ENCODE measurements at places on chromosomes 1 and 21.

DNA sequence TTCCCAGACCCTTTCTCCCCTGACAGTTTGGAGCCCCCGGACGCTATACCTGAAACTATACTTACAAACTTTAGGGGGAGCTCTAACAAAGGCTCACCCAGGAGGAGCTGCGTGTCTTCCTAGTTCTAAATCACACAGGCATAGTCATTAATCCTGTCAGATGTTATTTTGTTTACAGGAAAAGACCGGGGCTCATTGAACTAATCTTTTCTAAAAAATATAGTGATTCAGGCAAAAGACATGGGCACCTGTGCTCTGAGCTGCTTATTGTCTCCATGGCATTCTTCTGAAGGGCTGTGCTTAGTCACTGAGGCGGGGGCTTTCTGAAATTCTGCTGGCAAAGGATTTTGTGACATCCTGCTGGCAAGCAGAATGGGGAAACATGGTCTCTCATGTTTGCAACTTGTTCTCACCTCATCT, 1577.0 kb downstream of the NCAM2 start:
- DNase-seq: no peak

GRCh38 chr1:30263405-30263804, 460.0 kb downstream of the MATN1 start:
- DNase-seq: no peak

DNA sequence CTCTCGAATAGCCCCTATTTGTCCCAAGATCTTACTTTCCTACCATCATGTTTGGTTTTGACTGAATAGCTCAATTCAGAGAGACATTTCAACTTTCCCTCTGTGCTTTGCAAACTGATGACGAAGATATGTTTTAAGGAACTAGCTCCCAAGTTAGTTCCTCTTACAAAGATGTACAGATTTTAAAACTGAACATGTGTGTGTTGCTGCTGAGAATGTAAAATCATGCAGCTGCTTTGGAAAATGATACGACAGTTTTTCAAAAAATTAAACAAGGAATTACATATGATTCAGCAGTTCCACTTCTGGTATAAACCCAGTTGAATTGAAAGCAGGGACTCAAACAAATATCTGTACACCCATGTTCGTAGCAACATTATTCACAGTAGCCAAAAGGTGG, 33.6 kb downstream of the KIF26B start:
- DNase-seq: no peak

- no peak for DNase-seq
These were observed 122.6 kb upstream of the TNFSF4 start for GRCh38 chr1:173329726-173330125.

DNA sequence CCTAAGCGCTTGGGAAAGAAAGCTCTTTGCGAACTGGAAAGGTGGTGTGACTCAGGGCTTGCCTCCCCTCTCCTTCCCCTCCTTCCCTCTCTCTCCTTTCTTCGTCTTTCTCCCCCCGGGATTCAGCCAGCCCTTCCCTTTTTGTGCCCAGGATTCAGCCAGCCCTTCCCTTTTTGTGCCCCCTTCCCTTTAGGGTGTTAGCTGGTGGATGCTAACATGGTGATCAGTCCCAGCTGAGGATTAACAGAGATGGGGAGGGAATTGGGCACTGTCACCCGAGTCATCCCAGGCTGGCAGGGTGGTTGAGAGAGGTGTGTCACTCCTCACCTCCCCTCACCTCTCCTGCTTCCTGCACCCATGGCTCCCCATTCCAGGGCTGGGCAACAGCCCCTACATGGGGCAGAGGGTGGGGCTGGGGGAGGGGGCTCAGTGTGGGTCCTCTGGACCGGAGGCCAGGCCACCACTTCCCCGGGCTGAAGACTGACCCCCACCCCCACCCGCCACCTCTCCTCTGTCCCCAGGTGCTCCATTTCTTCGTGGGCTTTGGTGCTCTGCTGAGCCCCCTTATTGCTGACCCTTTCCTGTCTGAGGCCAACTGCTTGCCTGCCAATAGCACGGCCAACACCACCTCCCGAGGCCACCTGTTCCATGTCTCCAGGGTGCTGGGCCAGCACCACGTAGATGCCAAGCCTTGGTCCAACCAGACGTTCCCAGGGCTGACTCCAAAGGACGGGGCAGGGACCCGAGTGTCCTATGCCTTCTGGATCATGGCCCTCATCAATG, 51.5 kb downstream of the ELK4 start:
- no peak for DNase-seq

DNA sequence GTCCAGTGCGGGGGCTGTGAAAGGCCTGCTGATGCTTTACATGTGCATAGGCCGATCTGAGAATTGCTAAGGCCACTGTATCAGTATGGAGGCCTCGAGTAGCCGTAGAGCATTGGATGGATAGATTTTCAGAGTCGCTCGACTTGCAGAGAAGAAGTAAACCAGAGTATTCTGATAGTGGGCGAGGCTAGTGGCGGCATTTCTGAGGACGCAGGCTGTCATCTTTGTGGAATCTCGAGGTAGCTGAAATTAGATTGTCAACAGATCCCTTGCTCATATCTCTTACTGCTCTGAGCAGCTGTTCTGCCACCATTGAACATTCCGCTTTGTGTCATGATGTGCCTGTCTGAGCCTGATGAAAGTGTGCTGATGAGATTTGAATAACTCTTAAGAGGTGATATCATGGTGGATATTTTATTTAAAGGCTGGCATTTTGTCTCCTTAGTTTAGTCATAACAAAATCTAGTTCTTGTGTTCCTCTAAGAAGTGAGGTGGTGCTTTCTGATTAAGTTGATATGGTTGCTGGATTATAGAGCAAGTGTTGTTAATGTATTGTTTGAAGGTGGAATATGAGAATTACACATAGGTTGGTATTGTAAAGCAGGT, 1.5 kb downstream of the KIF1B start:
- no peak for DNase-seq

DNA sequence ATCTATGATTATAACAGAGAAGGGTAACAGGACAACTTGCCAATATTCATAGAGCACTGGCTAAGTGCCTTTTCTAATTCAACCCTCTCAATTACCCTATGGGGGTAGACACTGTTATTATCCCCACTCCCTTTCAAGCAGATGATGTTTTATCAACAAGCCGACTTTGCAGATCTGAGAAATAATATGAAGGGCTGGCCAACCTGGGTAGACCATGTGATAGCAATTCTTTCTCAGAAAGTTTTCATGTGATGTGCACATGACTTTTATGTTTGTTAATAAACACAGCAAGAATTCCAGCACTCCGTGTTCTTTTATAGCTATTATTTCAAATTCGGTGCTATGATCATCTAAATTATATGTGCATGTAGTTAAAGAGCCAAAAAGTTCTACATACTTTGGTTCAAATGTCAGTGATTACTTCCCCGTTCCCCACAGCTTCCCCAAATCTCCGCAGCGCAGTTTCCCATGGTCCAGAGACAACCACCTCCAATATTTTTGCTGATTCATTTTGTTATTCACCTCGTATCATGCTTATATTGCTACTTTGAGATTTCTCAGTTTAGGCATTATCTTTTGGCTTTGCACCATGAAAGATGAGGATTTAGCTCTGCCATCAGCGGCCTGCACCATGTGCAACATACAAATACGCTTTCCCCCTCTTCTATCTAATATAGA, 96.7 kb upstream of the GADD45A start:
- no peak for DNase-seq

GRCh38 chr1:225146478-225146877, 217.0 kb downstream of the DNAH14 start:
- DNase-seq: no peak

GRCh38 chr1:77230051-77230450, 10.8 kb upstream of the PIGK start:
- DNase-seq: no peak

DNA sequence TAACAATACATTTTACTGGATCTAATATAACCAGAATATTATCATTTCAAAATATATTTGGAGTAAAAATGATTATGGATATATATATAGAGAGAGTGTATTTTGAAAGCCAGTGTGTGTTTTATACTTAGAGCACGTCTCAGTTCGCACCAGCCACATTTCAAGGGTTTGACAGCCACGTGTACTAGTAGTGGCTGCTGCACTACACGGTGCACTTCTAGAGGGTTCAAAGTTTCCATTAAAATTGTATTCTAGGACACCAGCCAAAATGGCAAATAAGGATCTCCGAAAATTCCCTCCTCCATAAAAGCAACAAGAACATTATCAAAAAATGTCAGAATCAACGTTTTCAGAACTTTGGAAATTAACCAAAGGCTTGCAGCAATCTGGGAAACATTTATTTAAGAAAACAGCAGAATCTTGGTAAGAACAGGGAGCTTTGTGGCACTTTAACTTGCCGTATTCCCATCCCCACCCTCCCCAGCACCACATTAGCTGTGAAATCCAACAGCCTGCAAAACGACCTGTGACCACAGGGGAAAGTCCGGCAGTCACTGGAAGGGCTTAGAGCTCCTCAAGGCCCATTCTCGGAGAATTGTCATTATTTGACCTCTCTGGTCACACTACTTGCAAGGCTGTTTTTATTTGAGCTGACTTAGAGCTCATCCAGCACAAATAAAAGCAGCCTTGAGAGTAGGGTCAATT, 33.5 kb upstream of the MRPS6 start:
- no peak for DNase-seq
